Endodermal cell (in vitro differentiated cells): ENCODE measurements at places on chromosomes 1 and 21. TPM values are rescaled to one million over a fixed set of nuclear protein-coding genes. Genes with fewer than 3 reads are reported as not detected.

GRCh38 chr1:61388566-61388965 lies 306.2 kb downstream of the NFIA start:
- no peak for DNase-seq

DNA sequence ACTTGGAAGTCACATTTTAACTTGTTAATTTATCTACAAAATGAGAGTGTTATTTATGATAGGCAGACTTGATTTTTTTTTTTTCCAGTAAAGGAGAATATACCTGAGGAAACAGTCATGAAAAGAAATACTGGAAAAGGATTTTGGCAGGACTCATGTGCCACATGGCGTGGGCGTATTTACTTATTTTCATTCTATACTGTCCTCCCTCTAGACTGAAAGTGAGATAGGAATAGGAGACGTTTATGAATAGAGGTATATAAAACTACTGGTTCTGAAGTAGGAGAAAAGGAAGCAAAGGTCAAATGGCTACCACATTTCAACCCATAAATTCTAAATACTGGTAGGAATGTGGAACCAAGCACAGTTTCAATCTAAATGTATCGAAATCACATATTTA lies 94.8 kb upstream of the MPC2 start:
- DNase-seq, result no peak

DNA sequence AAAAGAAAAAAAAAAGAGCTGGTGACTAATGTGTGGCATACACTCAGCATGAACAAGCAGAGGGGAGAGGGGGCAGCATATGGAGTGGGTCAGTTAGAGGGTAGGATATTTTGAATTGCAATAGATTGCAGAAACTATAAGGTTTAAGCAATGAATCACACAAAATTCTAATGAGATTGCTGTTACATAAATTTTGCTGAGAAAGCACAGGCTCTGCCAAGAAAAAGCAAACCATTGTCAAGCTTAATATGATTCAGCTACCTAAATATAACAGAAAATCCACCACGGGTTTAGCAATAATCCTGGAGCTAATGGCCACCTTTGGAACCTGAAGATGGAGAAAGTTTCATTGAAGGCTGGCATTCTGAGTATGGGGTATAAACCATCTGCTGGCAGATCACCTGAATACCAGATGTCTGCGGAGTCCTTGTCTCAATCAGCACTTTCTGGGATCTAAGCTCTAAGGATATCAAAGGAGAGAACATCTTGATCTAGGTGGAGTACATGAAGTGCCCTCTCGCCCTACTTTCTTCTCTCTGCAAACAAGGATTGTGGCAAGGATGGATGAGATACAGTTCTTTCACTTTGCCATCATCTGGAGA lies 30.3 kb upstream of the ANGPTL7 start:
- no peak for DNase-seq

Gene SYDE2
- 11.0 and 11.8 TPM in 2 replicates for total RNA-seq

Gene TGFB2
- total RNA-seq, result 0.67 to 1.2 TPM (median 0.70 TPM) in 3 replicates

DNA sequence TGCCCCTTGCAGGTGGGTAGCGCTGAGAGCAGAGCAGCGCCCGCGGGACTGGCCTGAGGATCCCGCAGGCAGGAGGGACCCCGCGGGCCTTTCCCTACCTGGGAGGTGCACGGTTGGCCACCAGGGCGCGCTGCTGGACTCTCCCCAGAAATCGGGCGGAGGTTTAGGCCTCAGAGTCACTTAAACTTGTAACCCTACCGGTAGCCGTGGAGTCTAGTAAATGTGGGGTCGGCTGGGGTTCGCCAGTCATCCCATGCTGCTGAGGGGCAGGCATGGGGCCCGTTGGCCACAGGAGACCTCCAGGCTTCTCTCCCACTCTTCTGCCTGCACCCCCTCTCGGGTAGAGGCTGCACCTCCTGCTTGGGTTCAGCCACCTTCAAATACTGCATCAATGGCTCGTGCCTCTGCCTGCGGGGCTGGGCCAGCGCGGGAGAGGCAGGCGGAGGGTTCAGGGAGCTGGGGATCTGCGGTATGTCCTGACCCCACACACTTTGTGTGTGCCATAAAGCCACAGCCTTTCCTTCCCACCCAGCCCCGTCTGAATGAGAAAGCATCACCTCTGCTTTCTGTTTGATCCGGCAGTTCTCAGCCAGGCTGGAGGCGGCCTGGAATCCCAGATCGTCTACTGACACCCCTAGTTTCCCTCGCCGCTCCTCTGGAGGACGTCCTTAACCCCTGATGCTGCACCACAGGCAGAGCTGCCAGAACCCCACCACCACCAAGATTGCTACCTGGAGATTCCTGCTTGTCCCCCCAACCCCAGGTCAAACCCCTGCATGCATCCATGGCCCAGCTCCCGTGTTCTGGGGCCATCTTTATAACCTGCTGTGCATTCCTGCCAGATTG lies 12.3 kb upstream of the GSTM4 start:
- DNase-seq, result peak; percentile 97

Gene MINDY1
- total RNA-seq, result 8.6 and 8.9 TPM in 2 replicates

DNA sequence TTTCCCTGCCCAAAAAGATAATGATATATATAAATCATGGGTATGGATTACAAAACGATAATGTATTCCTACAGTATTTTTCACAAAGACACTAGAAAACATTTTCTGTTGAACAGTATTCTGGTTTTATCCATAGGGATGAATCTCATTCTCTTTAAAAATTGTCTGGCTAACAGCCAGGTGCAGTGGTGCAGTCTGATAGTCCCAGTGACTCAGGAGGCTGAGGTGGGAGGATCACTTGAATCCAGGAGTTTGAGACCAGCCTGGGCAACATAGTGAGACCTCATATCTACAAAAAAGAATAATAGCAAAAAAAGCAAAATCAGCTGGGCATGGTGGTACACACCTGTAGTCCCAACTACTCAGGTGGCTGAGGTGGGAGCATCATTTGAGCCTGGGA lies 23.3 kb downstream of the PIP5K1A start:
- DNase-seq, result no peak

DNA sequence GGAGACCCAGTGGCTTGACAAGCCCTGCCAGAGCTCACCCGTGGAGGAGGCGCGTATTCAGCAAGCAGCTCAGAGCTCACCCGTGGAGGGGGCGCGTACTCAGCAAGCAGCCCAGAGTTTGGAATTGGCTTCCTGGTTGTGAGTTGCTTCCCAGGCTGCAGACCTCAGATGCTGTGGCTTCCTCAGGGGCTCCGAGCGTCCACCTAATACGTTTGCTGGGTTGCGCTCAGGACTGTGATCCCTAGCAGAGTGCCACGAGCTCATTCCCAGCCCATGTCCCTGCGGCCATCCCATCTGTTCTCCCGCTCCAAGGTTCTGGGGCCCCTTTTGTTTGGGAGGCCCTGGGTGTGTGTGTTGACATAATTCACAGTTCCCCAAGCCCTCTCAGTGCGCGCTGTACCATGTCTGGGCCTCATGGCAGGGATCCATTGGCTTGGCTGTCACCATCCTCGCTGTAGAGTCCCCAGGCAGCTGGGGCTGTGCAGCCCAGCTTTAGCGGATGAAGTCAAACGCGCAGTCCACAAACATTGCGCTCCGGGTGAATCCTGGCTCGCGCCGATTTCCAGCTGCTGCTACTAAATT lies 3.6 kb downstream of the AJAP1 start:
- peak; percentile 58 for DNase-seq

- DNase-seq, result no peak
These were observed 3.4 kb downstream of the SH2D2A start for GRCh38 chr1:156813298-156813697.

Gene LCE1F
- not detected in 2 replicates for total RNA-seq

GRCh38 chr1:180934563-180934962 lies 21.9 kb downstream of the KIAA1614 start:
- no peak for DNase-seq

GRCh38 chr1:54604572-54605370 lies 18.6 kb downstream of the FAM151A start:
- no peak for DNase-seq

DNA sequence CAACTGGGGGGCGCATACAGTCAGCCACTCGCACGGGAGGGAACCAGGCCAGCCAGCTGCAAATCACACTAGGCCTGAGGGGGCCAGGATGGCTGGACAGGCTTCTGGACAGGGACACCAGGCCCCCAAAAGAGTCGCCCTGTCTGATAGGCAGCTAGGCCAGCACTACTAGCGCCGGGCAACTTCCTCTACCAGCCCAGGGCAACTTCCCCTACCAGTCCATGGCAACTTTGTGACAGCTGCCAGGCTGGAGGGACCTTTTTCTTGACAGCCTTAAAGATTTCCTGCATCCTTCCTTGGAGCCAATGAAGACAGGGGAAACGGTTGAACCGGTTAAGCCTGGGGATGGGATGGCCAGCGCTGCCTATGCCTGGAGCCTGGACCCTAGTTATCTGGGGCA lies 5.1 kb downstream of the IFFO2 start:
- DNase-seq, result no peak

DNA sequence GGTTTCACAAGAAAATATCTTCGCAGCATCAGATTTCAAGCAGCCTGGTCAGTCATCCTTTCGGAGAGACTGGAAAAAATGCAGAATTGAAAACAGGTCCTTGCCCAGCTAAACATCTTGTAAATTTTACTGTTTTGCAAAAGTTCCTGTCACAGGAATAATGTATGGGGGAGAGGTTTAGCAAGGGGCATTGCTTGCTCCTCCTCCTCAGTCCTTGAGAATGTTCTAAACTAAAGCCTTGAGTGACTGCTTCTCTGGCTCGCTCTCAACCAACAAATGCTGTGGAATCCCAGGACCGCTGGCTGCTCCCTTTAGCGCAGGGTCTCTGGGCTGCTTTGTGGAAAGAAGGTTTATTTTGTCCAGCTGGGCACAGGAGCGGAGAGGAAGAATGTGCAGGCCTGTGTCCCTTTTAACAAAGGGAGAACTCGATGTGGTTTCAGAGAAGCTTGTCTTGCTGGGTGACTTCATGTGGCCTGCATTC lies 33.6 kb upstream of the FHAD1 start:
- DNase-seq, result no peak

DNA sequence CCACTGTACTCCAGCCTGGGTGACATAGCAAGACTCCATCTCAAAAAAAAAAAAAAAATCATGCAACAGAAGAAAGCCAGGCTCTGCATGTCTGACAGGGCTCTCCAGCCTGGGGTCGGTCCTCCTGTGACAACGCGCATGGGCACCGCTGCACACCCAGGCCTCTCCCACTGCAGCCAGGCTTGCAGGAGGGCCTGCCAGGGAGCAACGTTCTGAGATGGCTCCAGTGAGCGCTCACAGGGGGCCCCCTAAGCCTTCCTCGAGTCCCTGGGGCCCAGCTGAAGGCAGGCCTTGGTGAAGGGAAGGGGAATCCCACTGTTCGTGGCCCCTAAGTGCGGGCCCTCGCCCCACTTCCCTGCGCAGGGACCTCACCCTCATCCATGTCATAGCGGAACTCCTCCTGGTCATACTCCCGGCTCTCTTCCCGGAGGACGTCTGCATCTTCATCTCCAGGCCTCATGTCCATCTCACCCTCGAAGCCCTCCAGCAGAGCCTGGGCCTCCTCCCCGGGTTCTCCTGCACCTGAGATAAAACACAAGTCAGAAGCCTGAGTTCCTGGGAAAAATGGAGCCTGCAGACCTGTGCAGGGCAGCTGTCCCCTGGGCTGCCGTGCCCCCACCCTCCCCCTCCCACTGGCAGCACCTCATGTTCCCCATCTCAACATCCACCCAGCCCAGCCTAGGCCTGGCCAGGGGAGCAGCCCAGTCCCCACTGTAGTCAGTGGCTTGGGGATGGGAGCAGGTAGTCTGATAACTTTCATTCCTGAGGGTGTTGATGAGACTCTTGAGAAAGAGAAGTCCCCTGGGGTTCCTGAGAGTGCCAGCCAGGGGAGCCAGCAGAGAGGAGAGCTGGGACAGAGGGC lies 20.3 kb downstream of the RSPH1 start:
- peak; percentile 39 for DNase-seq

DNA sequence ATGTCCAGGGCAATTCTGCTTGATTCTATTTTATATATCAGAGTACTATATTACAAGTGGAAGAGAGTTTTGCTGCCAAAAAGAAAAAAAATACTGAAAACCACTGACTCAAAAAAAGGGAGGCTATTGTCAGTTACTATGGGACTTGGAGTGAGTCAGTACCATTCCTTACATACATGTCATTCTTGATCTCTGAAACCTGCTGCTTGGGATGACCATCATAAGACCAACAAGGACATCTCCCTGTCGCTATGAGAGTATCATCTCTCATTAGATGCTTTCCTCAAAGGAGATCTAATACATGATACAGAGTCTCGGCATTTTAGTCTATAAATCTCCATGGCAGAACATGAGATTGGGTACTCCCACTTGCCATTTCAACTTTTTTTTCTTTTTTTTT lies 11.8 kb upstream of the INPP5B start:
- no peak for DNase-seq

- DNase-seq, result no peak
These were observed 61.7 kb downstream of the ELK4 start for GRCh38 chr1:205570173-205570501.

DNA sequence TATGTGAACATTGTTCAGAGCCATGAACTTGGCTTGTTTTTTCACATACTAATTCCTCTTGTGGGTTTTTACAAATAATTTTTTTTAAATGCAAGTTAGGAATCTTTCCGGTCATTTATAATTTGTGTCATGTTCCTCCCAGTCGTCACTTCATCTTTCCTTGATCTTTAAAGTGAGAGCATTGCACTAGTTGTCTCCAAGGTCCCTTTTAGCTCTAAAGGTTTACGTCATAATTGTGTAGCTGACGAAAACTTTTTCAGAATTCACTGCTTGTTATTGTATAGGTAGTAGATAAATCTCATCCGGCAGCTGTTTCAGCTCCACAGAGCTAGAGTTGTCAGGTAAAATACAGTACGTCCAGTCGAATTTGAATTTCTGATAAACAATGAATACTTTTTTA lies 33.6 kb downstream of the SOAT1 start:
- no peak for DNase-seq

GRCh38 chr1:82731216-82731615 lies 930.5 kb downstream of the ADGRL2 start:
- no peak for DNase-seq

DNA sequence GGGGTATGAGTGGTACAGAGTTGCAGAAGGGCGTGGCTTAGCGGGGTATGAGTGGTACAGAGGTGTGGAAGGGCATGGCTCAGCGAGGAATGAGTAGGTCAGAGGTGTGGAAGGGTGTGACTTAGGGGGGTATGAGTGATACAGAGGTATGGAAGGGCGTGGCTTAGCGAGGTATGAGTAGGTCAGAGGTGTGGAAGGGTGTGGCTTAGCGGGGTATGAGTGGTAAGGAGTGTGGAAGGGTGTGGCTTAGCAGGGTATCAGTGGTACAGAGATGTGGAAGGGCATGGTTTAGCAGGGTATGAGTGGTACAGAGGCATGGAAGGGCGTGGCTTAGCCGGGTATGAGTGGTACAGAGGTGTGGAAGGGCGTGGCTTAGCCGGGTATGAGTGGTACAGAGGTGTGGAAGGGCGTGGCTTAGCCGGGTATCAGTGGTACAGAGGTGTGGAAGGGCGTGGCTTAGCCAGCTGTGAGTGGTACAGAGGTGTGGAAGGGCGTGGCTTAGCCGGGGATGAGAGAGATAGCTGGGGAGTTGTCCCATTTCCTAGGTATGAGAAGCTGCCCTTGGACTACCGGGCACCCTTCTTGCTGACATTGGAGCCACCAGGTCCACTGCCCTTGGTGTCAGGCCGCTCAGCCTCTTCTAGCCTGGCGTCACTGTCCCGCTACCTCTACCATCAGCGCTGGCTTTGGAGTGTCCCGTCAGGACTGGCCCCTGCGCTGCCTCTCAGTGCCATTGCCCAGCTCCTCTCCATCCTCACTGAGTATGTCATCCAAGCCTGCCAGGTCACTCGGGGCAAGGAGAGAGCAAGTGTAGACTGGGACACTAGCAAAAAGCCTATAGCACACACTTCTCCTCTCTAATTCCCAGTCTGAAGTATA lies 29.8 kb downstream of the HYI start:
- DNase-seq, result no peak

Gene LRRC39
- total RNA-seq, result 0.14 and 0.24 TPM in 2 replicates
